Motor neuron (in vitro differentiated cells): ENCODE measurements at places on chromosomes 4 and X.

GRCh38 chrX:129235903-129236302 lies 287.4 kb downstream of the SMARCA1 start:
- no peak for ATAC-seq

DNA sequence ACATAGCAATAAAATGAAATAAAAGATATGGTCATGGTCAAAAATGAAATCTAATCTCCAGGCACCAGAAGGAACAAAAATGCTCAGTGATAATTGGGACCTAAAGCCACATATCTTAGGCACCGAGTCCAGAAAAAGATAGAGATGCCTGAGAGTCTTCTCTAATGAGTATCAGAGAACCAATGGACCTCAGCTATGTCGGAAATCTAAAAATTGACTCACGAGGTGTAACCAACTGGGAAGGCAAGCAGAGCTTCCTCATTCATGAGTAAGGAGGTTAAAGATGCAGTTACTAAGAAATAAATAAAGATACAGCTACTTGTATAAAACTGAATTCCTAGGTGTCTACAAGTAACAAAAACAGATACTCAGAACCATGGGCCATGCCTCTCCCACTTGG lies 72.1 kb downstream of the KLHL34 start:
- no peak for ATAC-seq

GRCh38 chr4:169582706-169583105 lies 29.7 kb downstream of the NEK1 start:
- no peak for ATAC-seq

DNA sequence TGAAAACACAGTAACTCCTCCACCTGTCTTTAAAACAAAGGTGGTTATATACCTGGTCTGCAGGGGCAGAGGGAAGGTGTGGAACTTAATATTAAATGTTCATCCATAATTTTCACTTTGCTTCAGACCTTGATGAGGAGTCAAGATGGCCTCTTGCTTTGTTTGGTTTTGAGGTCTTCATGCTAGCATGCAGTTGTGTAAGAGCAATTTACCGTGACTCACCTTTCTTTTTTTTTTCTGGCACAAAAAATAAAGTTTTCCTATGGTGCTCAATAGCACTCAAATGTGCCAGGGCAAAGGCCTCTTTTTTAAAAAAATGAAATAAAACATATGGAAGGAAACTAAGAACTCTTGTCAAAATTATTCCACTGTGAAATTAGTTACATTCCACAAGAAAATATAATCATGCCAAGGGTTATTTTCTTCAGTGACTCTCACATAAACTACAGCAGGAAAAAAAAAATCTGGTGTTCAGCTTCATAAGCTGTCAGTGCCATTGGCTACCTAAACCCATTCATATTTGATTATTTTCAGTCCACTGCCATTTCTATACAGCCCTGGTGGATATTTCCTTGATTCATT lies 128.2 kb downstream of the SLC7A11 start:
- ATAC-seq, result no peak

- no peak for ATAC-seq
Measured at GRCh38 chr4:10023050-10023419, 1.7 kb upstream of the SLC2A9 start.
